Activated T-helper 1 cell treated with anti-CD3 and anti-CD28 coated beads, Interleukin-2, amount 50 U/mL, for 16 hours (primary cell): ENCODE measurements at places on chromosomes 7 and 10.

DNA sequence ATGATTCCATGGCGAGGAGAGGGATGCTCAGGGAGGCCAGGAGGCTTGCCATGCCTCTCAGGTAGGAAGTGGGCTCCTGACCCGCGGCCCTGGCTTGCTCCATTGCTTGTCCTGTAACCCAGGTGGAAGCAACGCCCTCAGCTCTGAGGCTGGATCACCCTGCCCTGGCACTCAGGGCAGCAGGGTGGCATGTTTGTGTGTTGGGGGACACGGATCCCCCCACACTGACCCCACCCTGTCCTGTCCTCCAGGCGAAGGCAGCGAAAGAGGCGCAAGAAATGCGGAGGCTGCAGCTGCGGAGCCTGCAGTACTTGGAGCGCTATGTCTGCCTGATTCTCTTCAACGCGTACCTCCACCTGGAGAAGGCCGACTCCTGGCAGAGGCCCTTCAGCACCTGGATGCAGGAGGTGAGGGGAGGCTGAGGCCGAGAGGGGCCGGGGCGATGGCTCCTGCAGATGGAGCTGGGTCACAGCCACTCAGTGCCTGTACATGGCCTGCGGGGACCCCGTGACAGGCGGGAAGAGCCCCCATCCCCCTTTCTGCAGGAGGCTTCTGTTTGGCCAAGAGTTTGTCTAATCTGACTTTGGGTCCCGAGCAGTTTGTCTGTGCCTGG, 38.3 kb downstream of the PRF1 start:
- no peak for DNase-seq

GRCh38 chr7:116167177-116167576, 43.2 kb upstream of the TES start:
- no peak for DNase-seq

GRCh38 chr7:145224775-145225174, 388.9 kb upstream of the TPK1 start:
- no peak for DNase-seq

GRCh38 chr10:83075016-83075814, 1064.1 kb upstream of the GHITM start:
- no peak for DNase-seq

DNA sequence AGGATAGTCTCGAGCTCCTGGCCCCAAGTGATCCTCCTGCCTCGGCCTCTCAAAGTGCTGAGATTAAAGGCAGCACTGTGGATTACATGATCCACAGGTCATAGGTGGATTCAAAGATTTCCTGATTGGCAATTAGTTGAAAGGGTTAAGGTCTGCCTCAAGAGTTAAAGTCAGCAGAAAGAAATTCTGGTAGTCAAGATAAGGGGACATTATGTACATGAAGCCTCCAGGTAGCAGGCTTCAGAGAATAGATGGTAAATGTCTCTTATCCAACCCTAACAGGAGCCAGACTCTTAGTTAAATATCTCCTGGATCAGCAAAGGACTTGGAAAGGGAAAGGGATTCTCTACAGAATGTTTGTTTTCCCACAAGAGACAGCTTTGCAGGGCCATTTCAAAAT, 93.7 kb downstream of the SKIDA1 start:
- no peak for DNase-seq
